Amygdala (tissue), 56 donors: ENCODE measurements at places on chromosomes 7 and 10.

DNA sequence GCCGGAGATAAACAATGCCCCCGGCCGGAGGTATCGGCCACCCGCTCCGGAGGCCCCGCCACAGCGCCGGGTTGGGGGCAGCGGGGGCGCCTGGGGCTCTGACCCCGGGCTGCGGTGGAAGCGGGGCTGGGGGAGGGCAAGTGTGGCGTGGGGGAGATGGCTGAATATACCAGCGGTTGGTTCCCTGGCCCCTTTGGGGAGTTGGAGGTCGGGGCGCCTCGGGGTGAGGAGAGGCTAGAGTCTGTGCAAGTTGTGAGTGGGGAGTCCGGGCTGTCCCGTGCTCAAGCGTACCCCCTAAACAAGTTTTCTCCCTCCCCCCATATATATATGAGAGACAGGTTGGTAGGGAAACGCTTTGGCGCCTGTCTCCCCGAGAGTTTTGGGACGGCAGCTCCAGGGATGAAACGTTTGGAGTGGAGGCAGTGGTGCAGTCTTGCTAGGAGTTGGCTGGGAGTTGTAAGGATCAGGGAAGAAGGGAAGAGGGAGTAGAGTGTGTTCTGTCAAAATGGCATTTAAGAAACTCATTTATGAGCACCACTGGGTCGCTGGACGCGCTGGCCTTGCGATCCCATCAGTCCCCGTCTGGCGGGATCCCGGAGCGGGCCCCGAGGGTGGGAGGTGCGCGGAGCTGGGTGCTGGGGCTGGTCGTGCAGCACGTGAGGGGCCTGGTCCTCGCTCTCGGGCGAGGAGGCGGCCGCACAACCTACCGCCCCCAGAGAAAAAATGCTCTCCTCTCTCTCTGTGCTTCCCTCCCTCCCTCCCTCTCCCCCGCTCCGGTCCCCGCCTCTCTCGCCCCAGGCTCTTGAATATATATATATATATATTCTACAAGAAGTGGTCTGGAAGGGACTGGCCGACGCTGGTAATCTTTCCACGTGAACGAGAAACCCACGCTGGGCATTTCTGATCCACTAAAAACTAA is 1.1 kb downstream of the TET1 start:
- DNase-seq = no peak

GRCh38 chr7:2142386-2142785 is 90.4 kb downstream of the MAD1L1 start:
- no peak for DNase-seq

- no peak for DNase-seq
Observed at GRCh38 chr7:132680590-132680989, 104.3 kb upstream of the PLXNA4 start.

DNA sequence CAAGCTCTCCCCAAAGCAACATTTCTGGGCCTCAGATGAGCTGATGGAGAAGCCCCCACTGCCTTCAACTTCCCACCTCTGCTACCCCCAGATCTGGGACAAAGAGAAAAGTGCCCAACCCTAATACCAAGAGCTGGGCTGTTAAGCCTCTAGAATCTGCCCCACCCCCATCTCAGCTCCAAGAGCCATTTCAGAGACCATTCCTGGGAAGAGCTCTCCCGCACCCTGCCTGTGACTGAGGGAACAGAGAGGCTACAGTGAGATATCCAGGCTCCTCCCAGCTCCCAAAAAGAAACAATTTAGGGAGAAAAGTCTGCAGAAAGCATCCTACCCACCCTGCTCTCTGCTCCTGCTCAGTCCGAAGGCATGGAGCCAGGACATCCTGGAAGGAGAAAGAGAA is 2.5 kb upstream of the KCNH2 start:
- DNase-seq = no peak

DNA sequence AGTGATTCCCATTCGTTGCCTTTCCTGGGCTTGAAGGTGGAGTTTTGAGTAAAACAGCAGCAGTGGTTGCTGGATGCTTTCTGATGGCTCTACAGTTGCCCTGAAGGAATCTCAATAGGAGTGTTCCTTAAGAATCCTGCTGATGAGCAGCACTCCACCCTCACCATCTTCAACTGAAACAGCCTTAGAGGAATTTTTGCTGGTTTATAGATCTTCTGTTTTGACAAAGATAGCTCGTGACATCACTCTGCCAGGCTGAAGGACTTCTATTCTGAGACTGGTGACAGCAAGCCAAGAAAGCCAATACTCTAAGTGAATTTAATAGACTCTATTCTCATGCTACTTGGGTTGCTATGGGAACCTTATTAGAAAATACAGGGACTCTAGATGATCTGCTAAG is 1014.7 kb downstream of the NRG3 start:
- no peak for DNase-seq

DNA sequence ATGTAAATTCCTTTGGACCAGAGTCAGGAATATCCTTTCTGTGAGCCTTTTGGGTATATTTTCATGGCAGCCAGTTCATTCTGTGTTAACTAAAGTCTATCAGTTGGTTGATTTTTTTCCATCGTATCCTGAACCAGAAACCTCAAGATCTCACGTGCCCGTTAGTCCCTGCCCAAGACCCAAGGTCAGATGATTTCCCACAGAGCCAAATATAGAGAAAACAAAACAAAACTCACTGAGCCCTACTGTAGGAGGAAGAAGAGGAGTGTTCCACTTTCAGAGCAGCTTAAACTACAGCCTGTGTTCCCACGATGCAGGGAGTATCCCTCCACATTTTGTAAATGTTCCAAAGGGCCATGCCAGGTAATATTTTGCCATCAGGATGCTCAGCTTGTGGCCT is 96.0 kb upstream of the ADO start:
- DNase-seq = no peak

DNA sequence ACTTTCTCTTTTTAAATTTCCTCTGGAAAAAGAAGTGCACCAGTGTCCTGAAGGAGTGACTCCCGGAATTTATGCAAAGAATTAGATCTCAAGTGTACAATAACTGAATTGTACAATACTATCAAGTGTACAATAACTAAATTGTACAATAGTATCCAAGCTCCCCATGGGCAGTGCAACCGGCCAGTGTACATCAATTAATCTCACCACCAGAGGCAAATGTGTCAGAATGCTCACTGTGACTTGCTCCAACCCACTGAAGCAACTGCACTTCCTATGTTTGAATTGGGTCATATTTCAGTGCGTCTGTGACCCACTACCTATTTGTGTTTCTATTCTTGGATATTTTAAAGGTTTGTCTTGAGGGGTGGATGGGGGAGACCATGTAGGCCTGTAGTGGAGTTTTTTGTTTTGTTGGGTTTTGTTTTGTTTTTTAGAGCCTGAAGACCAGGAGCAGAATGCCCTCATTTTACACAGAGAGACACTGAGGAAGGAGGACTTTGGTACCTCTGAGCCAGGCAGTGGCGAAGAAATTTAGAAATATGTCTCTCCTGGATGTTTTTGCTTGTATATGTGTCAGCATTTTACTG is 78.5 kb upstream of the CTTNBP2 start:
- DNase-seq = no peak

- no peak for DNase-seq
Observed at GRCh38 chr7:132800522-132800921, 224.3 kb upstream of the PLXNA4 start.

DNA sequence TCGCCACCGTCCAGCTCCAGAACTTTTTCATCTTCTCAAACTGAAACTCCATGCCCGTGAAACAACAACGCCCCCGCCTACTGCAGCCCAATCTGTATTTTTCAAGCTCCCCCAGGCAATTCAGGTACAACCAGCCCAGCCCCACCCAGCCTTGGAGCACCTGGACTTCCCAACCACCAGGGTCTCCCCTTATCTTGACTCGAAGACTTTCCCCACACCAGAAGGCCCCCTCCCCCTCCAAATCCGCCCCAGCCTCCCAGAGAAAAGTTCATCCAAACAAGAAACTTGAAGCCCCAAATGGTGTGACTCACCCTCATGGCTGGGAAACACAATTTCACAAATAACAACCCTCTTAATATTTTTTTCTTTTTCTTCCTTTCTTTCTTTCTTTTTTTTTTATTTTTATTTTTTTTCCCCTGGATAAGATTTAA is 10.6 kb downstream of the ZCCHC24 start:
- no peak for DNase-seq

GRCh38 chr7:50644114-50644513 is 78.9 kb upstream of the DDC start:
- no peak for DNase-seq

DNA sequence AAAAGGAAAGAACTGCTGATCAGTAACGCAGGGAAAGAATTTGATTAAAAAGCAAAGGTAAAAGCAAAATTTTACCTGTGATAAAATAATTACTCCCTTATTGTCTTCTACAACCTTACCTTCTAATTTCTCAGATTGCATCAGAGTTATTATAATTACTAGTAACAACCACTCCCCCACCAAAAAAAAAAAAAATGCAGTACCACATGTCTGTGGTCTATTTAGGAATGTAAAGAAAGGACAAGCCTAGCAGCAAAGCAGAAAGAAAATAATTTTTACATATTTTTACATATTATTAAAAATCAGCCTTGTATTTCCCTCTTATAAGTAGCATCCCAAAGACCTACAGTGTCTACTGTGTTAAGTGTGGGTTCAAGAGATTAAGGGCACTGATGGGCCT is 430.4 kb downstream of the TFEC start:
- DNase-seq = no peak

DNA sequence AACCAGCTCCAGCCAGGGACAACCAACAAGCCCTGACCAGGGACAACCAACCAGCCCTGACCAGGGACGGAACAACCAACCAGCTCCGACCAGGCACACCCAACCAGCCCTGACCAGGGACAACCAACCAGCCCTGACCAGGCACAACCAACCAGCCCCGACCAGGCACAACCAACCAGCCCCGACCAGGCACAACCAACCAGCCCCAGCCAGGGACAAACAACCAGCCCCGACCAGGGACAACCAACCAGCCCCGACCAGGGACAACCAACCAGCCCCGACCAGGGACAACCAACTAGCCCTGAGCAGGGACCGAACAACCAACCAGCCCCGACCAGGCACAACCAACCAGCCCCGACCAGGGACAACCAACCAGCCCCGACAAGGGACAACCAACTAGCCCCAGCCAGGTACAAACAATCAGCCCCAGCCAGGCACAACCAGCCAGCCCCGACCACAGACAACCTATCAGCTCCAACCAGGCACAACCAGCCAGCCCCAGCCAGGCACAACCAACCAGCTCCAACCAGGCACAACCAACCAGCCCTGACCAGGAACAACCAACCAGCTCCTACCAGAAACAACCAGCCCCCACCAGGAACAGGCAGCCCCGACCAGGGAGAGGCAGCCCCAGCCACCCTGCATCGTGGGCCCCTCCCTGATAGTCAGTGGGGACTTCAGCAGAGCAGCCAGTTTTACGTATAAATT is 56.4 kb downstream of the PROSER2 start:
- no peak for DNase-seq

DNA sequence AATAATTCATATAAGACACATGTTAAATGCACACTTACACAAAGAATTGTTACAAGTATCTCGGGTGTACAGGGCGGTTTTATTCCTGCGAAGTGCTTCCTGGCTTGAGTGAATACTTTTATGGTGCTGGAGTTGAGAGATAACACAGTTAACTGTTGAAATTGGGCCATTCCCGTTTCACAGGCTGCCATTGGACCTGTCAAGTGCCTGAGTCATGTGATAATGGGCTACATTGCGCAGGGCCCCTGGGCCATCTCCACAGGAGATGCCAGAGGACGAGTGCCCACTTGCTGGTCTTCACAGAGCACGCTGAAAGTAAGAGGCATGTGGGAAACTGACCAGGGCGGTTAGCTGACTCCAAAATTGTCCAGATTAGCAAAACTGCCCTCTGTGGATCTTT is 4.8 kb downstream of the FBH1 start:
- DNase-seq = no peak

DNA sequence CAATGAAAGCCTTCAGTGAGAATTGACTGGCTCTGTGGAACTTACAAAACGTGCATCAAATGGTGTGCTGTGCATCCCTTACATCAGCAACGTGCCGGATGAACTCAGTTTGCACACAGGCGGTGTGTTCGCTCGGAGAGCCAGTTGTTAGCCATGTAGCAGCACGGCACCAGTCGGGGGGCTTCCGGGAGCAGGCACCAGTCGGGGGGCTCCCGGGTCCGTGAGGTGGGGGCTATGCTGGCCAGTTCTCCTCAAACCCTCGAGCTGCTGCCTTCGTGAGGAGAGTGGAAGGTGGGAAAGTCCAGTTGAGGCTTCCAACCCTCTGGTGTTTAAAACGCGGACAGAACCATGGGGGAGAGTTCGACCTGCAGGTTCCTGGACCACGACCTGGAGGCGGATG is 34.9 kb upstream of the UTF1 start:
- no peak for DNase-seq

DNA sequence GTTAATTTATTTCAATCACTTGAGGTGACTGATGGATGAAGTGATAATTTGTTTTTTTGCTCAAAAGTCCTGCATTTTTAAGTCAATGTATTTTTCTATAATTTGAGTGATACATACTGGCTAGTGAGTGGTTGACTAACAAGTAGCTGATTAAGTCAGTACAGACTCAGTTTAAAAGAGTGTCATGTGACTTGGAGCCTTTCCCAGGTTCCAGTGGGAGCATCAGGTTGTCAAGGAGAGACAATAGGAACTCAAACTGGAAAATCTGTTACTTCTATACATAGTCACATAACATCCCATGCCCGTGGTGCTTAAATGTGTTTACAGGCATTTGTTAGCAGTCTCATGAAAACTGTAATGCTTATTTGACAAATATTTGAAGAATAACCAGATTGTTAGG is 154.7 kb downstream of the ANK3 start:
- no peak for DNase-seq
